Naive B cell (primary cell): ENCODE measurements at places on chromosomes 6 and 20. TPM values are rescaled to one million over a fixed set of nuclear protein-coding genes. Genes with fewer than 3 reads are reported as not detected.

- DNase-seq, result no peak
These were observed 212.6 kb upstream of the EXOC2 start for GRCh38 chr6:905556-905955.

- DNase-seq, result no peak
These were observed 34.1 kb downstream of the UST start for GRCh38 chr6:148780918-148781436.

DEF6 gene
- 104 TPM for polyA plus RNA-seq

GRCh38 chr20:48284837-48285236 lies 499.6 kb upstream of the SULF2 start:
- DNase-seq, result no peak

DNA sequence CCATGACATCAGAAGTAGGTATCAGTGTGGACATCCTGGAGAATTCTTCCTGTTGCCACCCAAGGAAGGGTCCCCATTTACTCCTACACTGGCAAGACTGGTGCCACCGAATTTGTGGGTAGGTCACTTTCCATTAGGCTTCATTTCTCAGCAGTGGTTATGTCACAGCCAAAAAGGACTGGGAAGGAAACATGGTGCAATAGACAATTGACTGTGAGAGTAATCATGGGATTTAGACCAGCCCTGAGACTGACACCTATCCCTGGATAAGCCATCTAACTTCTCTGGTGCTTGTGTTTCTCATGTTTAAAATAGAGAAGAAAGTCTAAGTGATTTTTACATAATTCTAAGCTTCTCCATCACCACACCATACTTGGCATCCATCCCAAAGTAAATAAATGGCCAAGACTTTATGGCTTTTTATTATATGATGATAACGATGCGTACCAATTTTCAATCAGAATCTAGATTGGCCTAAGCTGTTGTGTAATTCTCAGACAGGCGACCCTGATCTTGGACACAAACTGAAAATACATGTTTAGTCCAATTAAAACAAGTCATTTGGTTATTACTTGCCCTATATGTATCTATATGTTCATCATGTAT lies 10.2 kb downstream of the SMPDL3A start:
- DNase-seq, result no peak

EMILIN3 gene
- not detected for polyA plus RNA-seq

DNA sequence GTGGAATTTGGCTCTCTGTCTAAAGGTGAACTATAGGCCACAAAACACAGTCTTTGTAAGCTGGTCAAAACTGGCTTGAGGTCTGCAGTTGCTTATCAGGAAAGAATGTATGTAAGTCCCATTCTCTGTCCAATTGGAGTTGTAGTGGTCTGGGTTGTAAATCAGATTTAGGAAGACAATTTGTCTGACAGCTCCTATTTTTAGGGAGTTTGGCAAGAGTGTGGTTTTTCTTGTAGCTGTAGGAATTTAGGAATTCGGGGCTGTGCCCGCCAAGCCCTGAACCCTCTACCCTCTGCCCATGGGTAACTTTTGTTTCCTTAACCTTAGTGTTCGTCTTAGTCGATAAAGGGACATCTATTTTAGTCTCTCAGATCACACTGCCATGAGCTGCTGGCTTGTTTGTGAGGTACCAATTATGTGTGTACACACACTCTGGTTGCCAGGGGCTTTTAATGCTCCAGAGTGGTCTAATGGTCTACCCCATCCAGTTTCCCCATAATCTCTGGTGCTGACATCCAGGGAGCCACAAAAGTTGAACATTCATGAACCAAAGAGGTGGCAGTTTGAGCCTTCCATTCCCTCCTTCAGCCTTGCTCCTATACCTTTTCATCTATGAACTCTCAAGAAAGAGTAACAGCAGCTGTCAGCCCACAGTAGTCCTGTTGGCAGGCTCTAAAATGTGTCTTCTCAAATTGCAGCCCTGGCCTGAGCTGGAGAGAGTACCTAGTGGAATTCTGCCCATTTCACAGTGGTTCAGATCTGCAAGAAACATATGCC lies 93.0 kb downstream of the ANKRD6 start:
- DNase-seq, result no peak

GRCh38 chr6:165109011-165109410 lies 200.4 kb downstream of the C6orf118 start:
- no peak for DNase-seq

DNA sequence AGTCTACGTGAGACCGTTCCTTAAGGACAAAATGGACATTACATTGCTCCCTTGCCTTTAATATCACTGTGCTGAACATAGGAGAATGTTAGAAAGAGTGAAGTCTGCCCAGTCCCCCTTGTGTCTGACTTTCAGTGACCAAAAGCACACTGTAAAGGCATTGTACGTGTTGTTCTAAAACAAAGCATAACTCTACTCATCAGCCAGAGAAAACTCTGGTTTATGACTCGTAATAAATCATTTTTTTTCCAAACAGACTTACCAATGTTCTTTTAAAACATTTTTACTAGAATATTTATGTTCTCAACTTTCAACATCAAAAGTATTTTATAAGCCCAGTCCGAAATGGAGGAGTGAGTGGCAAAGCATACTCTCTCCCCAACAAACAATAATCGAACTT lies 262.5 kb downstream of the GJA1 start:
- DNase-seq, result no peak

- DNase-seq, result no peak
These were observed 1365.9 kb downstream of the GRIK2 start for GRCh38 chr6:102759415-102759814.

- DNase-seq, result no peak
These were observed 38.9 kb downstream of the PIGU start for GRCh38 chr20:34638039-34638292.

TPMT gene
- 4.8 TPM for polyA plus RNA-seq

- no peak for DNase-seq
These were observed 164.9 kb upstream of the SASH1 start for GRCh38 chr6:148177589-148178233.

- no peak for DNase-seq
These were observed 4.7 kb downstream of the NPEPL1 start for GRCh38 chr20:58697201-58697866.

CGA gene
- polyA plus RNA-seq, result not detected

PACRG gene
- not detected for polyA plus RNA-seq

DNA sequence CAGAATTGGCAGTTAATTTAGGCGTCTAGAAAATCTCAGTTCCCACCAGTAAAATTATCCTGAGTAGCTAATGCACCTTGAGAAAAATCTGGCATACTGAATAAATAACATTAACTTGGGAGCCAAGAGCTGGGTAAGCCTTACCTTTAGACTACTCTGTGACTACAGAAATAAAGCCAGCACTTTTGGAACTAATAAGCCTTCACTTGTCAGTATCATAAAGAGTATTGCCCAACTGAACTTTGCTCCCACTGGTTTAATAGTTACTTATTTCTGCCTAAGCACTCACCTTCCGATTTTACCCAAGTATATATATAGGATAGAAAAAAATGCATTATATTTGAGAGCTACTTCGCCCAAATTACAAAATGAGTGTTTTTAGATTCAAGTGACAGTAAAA lies 10.7 kb downstream of the FAM8A1 start:
- DNase-seq, result no peak

GRCh38 chr6:117870486-117871242 lies 36.4 kb upstream of the SLC35F1 start:
- no peak for DNase-seq

DNA sequence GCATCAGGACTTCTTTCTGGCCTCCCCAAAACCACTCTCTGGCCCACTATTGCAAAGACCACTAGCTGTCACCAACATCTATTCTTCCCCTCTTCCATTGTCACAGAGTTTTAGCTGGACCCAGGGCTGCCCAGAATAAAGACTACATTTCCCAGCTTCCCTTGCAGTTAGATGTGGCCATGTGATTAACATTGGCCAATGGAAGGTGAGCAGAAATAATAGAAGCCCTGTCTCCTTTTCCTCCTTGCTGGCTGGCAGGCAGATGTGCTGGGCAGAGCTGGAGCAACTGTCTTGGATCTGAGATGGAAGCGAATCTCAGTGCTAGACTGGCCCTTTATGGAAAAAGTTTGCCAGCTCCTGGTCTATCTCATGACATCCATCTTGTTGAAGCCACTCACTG lies 97.0 kb downstream of the KCNB1 start:
- no peak for DNase-seq

ANKRD6 gene
- 0.93 TPM for polyA plus RNA-seq

DNA sequence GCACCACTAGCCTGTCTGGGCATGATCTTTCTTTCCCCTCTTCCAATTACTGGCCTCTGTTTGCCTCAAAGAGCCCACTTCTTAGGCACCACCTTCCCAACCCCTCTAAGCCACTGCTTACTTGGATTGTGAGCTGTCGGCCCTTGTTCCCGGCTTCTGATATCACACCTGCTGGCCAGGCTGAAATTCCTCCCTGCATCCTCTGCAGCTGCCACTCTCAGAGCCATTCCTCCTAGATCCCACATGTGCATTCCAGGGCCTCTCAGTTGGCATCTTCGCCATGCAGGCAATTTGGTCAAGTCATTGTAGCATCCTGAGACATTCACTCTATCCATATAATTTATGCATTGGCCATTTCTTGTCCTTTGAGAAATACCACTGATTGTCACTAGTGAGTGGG lies 135.9 kb downstream of the OLIG3 start:
- no peak for DNase-seq

DNA sequence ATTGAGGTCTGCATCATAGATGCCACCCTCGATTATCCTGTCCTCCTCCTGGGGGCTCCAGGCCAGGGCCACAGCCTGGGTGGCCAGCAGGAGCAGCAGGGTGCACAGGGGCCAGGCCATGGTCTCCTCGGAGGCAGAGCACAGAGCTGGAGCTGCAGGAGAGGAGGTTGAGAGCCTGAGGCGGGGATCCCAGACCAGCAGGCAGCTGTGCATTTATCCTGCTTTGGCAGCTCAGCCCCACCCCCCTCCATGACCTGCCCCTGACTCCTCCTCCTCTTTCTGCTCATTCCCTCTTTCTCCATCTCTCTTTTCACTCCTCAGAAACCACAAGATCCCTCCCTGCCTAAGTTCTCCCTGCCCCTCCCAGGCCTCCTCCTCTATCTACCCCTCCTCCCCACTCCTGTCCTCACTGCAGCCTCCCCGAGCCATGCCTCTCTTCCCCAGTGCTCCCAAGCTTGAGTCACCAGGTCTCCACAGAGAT lies at the start of gene CST2:
TSS of gene CST2 (minus strand) at position 189 of the 481 bp plus-strand sequence. CDS start at position 120, 69 bp downstream.
- DNase-seq, result no peak

BPI gene
- polyA plus RNA-seq, result not detected

DNA sequence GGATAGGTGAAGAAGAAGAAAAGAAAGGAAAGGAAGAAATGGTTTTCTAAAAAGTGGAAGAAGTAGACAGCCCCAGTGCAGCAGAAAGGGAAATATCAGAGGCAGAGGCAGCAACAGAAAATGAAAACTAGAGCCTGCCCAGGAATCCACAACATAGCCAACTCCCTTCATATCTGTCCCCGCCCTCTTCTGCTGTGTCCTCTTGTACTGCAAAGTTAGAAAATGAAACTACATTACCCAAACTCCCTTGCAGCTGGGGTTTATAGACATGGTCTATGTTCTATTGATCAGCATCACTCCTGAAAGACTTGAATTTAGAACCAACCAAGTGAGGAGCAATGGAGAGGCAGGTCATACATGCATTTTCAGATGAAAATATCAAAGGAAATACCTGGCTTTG lies 200.5 kb upstream of the PHACTR1 start:
- no peak for DNase-seq

- no peak for DNase-seq
These were observed 71.6 kb downstream of the KIF6 start for GRCh38 chr6:39653612-39654011.

DNA sequence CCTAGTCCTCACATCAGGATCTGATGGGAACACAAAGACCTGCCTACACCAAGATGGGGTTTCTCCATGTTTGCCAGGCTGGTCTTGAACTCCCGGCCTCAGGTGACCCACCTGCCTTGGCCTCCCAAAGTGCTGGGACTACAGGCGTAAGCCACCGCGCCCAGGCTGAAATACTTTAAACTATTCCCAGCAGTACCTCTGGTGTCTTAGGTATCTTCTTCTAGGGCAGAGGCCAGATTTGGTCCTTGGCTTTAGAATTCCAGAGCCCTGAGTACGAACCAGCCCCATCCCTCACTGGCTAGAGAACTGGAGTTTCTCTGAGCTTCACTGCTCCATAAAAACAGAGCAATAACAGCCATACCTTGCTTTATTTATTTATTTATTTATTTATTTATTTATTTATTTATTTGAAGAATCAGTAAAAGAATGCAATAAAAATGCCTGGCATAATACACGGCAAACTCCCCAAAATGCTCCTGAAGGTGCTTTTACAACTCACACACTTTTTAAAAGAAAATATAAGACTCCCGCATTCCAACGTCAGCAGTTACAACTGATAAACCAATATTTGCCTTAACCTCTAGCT lies 312.1 kb downstream of the TFAP2C start:
- DNase-seq, result no peak

GRCh38 chr6:50979171-50979525 lies 160.5 kb downstream of the TFAP2B start:
- no peak for DNase-seq

GRCh38 chr6:145891126-145891525 lies 73.0 kb downstream of the SHPRH start:
- no peak for DNase-seq

DNA sequence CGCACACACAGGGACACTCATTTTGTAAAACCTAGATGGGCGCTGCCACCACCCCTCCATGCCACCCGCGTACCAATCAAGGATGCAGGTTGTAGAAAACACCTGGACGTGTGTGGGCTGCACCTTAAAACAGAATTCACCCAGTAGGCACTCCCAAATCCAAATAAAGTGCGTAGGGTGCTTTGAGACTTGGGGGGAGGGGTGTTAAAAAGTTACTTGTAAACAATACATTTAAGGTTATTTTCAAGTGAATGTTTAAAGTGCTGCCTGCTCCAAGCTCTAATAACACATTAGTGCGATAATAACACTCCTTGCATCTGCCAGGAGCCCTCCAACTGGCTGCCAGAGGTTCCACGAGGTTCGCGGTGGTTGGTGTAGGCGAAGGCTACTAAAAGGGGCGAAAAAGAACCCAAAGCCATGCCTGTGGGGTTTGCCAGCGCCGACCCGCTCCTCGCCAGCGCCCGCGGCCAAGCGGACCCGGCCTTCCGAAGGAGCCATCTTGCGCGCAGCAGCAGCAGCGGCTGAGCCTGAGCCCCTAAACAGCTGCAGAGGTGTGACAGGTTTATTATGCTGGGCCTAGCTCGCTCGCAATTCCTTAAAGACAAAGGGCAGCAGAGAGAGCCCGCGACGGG lies 11.5 kb downstream of the FOXC1 start:
- DNase-seq, result no peak

GRCh38 chr6:115838216-115838615 lies 222.5 kb downstream of the FRK start:
- no peak for DNase-seq

- no peak for DNase-seq
These were observed 15.6 kb upstream of the MYCT1 start for GRCh38 chr6:152682141-152682540.

FOXC1 gene
- not detected for polyA plus RNA-seq

SLC4A11 gene
- not detected for polyA plus RNA-seq

PBX2 gene
- polyA plus RNA-seq, result 3.6 TPM

VNN1 gene
- not detected for polyA plus RNA-seq

GRCh38 chr6:143427109-143427817 lies 23.2 kb downstream of the ADAT2 start:
- peak; percentile 56 for DNase-seq

DNA sequence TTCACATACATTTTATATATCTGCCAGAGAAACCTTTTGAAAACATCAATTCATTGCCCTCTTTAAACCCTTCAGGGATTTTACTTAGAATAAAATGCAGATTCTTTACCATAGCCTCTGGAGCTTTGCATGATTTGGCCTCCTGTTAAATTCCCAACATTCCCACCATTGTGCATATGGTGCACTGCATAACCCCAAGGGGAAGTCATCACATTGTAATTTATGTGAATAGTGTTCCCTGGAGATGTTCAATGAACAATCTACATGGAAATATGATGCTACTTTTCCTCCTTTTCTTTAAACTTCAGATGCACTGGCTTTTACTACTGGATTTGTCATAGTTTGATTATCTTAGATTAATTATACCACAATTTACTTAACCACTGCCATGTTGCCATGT lies 94.7 kb downstream of the PHF3 start:
- no peak for DNase-seq
